Activated T-helper 1 cell treated with anti-CD3 and anti-CD28 coated beads, Interleukin-12 subunit alpha, Interleukin-12 subunit beta, Interleukin-2, Interleukin-4 antibody, amounts not matched to agents 30 ng/mL and 10 ng/mL and 1 ng/mL, durations not matched to agents 14 hours and 24 hours and 36 hours (primary cell): ENCODE measurements at places on chromosomes 5 and 9. TPM values are rescaled to one million over a fixed set of nuclear protein-coding genes. Genes with fewer than 3 reads are reported as not detected.

GRCh38 chr9:127523312-127523851, 72.1 kb downstream of the LRSAM1 start:
- no peak for DNase-seq

DNA sequence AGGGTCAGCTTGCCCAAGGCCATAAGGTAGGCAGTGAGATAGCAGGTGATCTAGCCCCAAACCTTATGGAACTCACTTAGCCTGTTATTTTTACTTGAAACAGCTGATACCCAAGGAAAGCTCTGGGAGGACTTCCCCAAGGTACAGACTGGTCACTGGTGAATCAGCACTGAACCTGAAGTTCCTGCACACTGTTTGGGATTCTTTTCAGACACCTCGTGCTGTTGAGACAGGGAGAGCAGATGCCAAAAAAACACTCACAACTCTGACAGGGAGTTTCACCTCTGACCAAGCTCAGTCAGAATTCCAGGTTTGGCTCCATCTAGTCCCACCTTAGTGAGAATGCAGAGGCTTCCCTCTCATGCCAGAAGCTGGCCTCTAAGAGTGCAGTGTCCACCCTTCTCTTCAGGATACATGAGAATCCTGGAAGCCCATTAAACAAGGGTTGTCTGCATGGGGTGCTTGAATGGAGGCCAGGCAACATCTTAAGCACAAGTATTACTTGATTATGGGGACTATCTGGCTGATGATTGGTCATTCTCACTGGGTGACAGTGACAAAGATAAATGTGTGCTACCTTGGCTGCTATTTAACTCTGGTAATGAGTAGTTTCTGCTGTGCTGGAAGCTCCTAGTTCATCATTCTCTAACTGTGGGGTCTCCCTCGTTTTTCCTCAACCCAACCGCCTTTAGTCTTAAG, 122.8 kb upstream of the SLIT3 start:
- DNase-seq = no peak

Gene ARHGEF37
- 0.70 and 0.86 TPM in 2 replicates for total RNA-seq

Gene NR2F1-AS1
- not detected in 2 replicates for total RNA-seq

GRCh38 chr5:83096660-83097339, 19.5 kb downstream of the XRCC4 start:
- DNase-seq = no peak

Gene FSTL4
- 0.49 TPM in 1 of 2 replicates, not detected in the other for total RNA-seq

DNA sequence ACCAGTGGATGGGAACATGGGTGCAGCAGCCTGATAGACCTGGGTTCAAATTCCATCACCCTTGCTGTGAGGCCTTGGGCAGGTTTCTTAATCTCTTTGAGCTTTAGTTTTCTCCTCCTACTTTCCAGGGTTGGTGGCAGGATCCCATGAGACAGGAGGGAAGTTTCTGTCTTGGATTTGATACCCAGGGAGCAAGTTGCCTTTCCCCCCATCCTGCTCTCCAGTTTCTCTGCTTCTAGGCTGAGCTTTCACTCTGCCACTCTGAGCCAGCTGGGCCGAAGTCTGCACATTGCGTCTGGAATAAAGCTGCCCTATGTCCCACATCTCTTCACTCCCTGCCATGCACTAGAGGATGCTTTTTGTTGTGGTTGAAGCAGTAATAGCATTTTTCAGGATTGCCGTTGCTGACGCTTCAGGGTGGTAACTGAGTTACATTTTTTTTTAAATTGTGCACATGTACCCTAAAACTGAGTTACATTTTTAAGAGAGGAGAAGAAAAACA, 40.5 kb upstream of the ANGPTL2 start:
- no peak for DNase-seq

DNA sequence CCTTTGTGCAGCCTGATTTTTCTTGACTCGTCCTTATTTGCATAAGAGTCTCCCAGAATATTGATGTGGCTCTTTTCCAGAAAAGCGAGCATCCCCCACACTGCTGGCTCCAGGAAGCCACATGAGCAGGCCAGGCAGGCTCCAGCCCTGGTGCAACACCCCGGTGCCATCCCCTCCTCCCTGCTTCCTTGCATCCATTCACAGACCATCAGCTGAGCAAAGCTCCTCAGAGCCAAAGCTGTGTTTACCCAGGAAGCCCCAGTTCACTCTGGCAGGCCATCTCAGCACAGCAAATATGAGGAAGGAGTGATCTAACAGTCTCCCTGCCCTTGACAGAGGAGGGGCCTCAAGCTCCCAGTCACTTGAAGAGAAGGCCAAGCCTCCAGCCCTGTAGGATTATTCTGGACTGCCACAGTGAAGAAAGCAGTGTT, 34.4 kb downstream of the INSYN2B start:
- DNase-seq = no peak

DNA sequence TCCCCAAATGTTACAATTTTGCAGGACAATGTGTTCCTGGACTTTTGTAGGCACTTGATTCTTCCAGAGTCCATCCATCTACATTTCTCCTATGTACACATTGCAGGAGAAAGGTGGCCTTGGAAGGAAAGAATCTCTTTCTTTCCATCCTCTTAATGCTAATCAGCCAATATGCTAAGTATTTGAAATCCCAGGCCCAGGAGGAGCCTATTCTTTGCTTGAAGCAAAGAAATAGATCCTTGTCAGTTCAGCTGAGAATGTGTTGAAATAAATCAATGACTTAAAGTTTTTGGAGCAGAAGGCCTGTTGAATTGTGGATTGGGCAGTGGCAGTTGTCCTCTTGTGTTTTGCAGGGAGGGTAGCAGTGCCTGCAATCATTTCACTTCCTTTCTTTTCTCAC, 113.3 kb downstream of the PTTG1 start:
- no peak for DNase-seq

DNA sequence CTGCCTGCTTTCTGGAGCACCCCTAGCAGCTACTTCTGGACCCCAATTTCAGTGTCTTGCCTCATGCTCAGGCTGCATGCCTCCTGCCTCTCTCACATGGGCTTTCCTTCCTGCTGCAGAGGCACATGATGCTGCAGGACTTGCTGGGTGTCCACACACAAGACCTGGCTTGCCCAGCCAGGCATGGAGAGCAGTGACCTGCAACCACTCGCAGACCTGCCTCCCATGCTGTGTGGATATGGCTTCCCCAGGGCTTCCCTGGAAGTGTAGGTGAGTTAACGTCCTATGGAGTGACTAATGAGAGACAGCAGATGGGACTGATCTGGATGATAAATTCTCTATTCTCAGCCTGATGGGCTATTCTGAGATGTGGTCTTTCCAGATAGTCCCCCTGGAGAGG, 53.2 kb upstream of the SMIM32 start:
- DNase-seq = no peak

Gene TUBB4B
- 277 and 280 TPM in 2 replicates for total RNA-seq

DNA sequence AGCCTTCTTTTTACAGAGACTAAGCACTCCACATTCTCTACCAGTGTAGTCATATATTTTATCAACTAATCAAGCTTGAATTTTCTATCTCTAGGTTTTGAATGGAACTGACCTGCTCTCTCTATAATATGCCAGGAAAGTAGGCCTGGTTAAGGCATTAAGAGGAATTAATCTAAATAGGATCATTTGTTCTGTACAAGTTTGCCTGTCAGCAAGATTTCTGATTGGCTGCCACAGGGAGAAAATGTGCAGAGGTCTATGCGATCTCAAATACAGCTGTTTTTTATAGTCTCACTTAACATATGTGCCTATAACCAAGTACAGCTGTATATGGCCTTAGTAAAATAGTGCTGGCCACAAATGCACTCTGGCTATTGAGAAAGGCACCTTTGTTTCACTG, 418.8 kb downstream of the KDM4C start:
- DNase-seq = no peak

- no peak for DNase-seq
Measured at GRCh38 chr5:133723126-133723525, 110.8 kb upstream of the FSTL4 start.

Gene XPA
- total RNA-seq = 10.6 and 11.3 TPM in 2 replicates
